ENCODE measurements at places on chromosomes 4 and X.

DNA sequence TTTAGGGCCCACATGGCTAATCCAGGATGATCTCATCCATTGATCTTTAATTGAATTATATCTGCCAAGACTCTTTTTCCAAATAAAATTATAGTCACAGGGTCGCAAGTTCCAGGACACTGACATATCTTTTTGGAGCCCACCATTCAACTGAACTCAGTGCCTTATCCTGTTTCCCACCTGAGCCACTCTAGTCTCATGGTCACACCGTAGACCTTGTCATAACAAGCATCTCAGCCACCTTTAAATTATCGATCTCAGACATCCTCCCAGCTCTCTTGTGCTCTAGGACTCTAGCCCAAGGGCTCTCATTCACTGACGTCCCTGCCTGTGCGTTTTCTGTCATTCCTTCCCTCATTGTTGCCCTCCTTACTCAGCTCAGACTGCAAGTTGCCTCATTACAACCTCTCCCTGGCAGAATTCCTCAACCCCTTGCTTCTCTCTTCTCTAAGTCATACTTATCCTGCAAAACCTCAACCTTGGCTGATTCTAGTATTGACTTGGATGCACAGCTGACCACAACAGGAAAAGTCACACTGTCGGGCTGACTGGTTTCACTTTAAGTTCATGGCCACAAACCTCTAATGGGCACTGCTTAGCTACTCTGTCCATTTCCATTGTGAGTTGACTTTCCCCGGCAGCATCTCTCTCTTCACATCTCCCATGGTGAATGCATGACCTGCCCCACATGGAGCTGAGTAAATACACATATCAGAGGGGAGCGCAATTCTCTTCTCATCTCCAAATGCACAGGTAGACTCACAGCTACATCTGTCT, 91.0 kb upstream of the TRIM2 start:
- no peak for DNase-seq

GRCh38 chr4:38094419-38094818, 134.2 kb downstream of the PTTG2 start:
- DNase-seq: no peak

DNA sequence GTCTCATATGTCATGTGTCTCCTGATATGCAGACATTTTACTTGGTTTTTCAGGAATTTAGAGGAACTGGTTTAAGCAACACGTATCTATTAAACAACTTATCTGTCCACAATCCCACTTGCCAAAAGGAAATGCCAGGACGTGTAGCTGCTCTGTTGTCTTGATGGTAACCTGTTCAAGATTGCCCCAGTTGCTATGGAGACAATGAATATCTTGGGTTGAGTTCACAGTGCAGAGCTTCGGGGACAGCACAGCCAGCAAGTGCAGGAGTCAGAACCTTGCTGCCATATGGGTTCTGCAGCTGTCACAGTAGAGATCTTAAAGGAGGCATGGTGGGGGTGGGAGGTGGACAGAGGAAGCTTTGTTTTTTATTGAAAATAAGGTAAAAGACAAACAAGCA, 28.7 kb upstream of the FAM9B start:
- no peak for DNase-seq

DNA sequence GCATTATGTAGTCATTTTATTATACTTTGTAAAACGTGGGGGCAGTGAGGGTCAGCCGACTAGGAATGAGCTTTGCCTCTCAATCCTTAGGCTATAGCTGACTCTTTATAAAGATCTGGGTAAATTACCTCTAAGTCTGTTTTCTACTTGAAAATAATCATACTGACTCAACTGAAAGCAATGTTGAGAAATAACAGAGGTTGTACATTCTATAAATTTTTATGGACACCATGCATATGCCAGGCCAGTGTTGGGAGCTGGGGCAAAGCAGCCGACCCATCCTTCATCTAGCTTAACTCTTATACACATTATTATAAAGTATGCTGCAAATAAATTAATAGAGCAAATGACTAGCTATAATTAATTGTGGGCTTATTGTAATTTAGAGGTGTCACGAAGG, 2.2 kb upstream of the DCUN1D4 start:
- no peak for DNase-seq

DNA sequence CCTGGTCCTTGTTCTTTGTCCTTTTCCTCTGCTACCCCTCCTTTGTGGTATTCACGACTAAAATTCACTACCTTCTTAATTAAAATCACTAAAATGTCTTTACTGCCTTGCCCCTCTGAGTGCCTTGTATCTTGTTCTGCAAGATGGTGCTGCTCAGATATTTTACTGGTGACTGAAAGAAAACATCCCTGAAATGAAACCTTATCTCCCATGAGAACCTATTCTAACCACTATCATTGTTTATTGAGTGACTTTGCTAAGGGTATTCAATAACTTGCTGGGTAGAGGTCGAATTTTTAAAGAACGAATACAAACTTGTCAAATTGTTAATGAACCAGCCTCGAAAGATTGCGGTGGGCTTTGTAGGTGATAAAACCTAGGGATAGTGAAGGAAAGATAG, 52.8 kb downstream of the SPRY1 start:
- DNase-seq: no peak

DNA sequence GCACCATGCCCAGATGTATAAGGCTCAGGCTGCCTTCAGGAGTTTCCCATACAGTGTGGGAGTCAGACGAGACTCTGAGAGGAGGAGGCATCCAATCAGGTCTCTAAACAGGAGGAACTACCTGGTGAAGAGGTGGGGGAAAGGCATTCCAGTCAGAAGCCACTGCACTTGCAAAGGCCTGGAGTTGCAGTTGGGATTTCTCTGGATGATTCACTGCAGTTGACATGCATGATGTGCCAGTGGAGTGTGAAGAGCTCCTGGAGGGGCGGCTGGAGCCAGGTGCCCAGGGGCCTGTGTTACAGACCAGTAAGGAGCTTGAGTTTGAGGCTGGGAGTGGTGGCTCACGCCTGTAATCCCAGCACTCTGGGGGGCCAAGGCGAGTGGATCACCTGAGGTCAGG, 339.1 kb downstream of the ARHGAP10 start:
- no peak for DNase-seq

DNA sequence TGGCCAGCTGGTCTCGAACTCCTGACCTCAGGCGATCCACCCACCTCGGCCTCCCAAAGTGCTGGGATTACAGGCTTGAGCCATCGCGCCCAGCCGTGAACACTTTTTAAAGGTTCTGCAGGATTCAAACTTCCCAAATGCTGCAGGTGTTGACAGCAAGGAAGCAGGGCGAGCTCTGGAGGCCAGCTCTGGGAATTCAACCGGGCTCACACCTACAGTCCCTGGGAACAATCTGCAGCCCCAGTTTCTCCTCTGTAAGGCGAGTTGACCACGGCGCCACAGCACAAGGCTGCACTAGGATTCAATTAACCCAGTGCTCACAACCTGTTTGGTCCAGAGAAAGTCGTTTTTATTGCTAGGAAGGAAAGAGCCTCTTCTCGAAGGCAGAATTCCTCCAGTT, 1.6 kb downstream of the MTNR1A start:
- no peak for DNase-seq

DNA sequence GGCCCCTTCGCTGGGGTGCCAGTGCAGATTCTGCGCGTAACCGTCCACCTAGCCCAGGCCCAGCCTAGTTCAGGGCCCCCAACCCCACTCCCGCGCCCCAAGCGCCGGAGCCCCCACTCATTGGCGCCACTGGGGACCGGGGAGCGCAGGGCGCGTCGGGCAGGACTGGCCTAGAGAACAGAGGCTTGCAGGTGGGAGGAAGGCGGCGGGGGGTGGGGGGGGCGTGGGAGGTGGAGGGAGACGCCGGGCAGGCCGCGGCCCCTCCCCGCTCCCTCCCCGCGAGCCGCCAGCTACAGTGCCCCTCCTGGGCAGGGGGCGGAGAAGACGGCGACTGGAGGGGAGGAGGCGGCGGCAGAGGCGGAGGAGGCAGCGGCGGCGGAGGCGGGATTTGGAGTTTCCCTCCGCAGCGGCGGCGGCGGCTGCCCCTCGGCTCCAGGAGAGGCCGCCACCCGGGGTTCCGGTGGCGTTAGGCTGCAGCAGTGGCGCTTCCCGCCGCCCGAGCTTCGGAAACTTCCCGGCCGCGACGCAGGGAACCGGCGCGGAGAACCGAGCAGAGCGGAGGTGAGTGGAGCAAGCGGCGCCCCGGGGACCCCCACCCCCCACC, 4.8 kb upstream of the DUSP9 start:
- peak; percentile 11 for DNase-seq

GRCh38 chr4:87121341-87122065, 98.9 kb downstream of the KLHL8 start:
- DNase-seq: no peak

GRCh38 chr4:81605271-81605670, 133.6 kb upstream of the RASGEF1B start:
- no peak for DNase-seq

- DNase-seq: no peak
Measured at GRCh38 chr4:76458825-76459224, 23.8 kb downstream of the SHROOM3 start.

- no peak for DNase-seq
Measured at GRCh38 chr4:108612365-108612764, 8.0 kb upstream of the RPL34 start.

- DNase-seq: no peak
Measured at GRCh38 chrX:17703201-17703600, 34.1 kb upstream of the SCML1 start.

GRCh38 chr4:77093401-77093800, 17.6 kb upstream of the CCNI start:
- DNase-seq: no peak

GRCh38 chrX:118802857-118803256, 20.8 kb upstream of the ZCCHC12 start:
- DNase-seq: peak; percentile 35

DNA sequence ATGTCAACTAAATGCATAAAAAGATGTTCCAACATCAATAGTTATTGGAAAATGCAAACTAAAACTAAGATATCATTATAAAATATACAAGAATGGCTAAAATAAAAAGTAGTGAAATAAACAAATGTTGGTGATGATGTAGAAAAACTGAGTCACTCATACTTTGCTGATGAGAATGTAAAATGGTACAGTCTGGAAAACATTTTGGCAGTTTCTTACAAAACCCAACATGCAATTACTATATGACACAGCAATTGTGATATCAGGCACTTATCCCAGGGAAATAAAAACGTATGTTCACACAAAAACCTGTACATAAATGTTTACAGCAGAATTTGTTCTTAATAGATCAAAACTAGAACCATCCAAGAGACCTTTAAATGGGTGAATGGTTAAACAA, 182.6 kb downstream of the RTL9 start:
- no peak for DNase-seq

- DNase-seq: peak; percentile 67
Measured at GRCh38 chr4:153115322-153116290, 88.6 kb upstream of the TRIM2 start.

DNA sequence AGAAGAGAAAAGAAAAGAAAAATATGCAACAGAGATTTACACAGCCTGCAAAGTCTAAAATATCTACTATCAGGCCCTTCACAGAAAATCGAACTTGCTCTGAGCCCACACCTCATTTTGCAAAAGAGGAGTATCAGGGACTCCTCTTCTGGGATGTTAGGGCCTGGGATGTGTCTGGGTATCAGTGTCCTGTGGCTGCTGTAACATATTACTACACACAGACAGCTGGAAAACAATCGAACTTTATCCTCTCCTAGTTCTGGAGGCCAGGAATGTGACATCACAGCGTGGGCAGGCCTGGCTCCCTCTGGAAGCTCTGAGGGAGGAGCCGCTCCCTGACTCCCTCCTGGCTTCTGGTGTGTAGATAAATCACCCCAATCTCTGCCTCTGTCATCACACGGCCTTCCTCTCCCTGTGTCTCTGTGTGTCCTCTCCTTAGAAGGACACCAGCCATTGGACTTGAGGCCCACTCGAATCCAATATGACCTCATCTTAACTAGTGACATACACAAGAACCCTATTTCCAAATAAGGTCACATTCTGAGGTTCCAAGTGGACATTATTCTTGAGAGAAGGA, 52.9 kb downstream of the PPP2R2C start:
- no peak for DNase-seq

DNA sequence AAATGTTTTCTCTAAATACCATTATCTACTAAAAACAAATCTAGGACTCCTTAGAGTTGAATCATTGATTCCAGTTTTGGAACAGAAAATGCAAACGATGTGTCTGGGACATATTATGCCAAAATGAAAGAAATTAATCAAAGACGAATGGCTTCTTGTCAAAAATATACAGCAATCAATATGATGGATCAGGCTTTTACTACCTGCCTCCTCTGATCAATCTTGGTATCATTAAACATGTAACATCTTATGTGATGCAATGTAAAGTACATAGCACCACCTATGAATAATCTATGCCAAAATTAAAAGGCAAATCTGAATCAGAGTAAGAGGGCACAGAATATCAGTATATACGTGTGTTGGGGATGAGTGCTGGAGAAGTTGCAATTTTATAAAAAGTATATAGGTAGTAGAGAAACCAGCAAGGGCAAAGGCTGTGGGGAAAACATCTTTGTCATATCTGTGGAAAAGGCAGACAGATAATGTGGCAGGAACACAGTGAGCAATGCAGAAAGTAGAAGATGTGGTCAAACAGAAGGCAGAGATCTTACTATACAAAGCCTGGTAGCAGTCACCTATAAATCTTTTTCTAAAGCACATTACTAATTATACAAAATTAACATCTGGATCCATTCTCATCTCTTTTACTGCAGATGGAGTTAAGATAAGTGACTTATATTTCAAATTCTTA, 152.7 kb downstream of the ANTXR2 start:
- DNase-seq: no peak

DNA sequence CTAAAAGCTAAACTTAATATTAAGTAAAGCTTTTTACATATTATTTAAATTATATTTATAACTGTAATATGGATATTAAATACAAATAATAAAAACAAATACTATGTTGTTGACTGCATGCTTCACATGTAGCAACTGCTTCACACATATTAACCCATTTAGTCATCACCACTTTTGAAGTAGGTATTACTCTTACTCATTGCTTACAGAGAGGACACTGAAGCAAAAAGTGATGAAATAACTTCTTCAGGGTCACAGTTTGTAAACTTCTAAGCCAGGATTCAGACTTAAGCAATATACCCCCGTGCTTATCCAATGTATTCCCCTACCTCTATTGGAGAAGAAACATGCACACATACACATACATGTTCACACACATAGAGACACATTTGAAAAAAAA, 166.6 kb downstream of the DKK2 start:
- DNase-seq: no peak

DNA sequence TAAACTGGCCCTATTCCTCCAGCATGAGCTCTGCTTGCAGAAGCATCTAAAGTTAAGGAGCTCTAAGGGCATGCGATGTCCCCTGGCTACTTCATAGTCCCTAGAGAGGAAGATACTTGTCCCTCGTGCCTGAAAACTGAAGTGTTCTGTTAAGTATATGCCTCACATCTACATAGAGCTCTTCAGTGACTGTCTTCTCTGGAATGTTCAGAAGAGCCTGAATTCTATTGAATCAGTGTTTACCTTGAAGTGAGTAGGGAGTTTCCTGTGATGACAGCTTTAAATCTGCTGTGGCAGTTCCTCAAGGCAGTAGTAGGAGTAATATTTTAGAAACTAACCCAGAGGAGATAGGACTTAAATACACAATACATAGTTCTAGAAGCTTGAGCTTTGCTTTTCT, 111.2 kb downstream of the ZNF518B start:
- DNase-seq: no peak

Data from RPMI8226 (cell line).